ENCODE measurements at places on chromosomes 6 and 20. TPM values are rescaled to one million over a fixed set of nuclear protein-coding genes. Genes with fewer than 3 reads are reported as not detected.
A peak's percentile ranks its signal among the peaks of the same experiment; 100 is the strongest.

Gene WFDC12
- not detected for total RNA-seq

Gene GGTLC1
- not detected for total RNA-seq

Gene BANF2
- not detected for total RNA-seq

GRCh38 chr6:124541573-124541972 is 420.7 kb upstream of the RNF217 start:
- DNase-seq = no peak

DNA sequence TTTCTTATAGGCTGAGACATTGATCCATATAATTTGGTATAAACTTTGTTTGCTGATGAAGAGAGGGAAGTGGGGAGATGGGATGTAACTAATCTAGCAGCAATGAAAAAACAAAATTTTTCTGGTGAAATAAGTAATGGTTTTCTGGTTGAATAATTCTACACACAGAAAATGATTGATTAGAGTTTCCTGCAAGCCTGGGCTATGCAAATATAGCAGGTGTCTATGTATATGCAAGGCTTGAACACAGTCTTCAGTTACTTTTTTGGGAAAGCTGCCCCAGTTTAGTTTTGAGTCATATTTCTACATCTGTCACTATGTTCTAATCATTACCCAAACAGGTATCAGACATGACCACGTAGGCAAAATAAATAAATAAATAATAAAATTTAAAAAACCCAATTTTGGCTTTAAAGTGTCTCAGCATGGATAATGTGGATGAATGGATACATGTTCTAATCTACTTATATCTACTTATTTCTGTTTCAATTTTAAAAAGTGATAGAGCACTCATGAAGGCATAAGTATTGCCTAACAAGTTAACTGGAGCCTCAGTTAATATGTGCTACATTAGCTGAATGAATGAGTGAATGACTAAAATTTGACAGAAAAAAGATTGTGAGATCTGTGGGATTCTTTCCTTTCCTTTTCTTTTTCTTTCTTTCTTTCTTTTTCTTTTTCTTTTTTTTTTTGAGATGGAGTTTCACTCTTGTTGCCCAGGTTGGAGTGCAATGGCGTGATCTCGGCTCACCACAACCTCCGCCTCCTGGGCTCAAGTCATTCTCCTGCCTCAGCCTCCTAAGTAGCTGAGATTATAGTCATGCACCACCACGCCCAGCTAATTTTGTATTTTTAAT is 37.2 kb upstream of the TFB1M start:
- DNase-seq = no peak

DNA sequence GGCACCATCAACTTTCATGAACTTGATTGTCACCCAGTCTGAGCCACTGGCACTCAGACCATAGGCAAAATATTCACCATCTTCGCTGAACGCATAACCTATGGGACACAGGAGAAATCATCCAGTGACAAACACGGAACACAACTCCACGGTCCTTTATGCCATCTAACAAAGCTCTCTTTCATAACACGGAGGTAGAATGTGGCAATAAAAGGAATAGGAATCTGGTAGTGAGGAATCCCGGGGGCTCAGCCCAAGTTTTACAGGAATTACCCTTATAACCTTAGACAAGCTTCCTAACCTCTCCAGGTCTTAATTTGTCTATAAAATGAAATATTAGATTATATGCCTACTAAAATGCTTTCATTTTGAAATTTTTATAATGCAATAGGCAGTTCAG is 29.4 kb downstream of the PREP start:
- no peak for DNase-seq

GRCh38 chr6:15475872-15476271 is 187.0 kb downstream of the DTNBP1 start:
- DNase-seq = peak; percentile 60

DNA sequence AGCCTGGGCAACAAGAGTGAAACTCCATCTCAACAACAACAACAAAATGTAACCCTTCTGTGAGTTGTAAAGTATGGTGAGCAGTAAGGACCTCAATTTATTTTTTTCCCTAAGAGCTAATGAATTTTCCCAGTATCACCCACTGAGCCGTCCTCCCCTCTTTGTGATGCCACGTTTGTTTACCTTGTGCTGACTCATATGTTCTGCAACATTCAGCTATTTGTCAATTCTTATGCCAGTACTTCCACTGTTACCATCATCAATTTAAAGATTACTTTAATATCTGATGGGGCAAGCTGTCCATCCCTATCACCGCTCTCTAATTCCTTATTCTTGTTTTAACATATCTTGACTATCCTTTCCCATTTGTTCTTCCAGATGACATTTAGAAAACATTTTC is 37.5 kb downstream of the MAK start:
- DNase-seq = no peak

DNA sequence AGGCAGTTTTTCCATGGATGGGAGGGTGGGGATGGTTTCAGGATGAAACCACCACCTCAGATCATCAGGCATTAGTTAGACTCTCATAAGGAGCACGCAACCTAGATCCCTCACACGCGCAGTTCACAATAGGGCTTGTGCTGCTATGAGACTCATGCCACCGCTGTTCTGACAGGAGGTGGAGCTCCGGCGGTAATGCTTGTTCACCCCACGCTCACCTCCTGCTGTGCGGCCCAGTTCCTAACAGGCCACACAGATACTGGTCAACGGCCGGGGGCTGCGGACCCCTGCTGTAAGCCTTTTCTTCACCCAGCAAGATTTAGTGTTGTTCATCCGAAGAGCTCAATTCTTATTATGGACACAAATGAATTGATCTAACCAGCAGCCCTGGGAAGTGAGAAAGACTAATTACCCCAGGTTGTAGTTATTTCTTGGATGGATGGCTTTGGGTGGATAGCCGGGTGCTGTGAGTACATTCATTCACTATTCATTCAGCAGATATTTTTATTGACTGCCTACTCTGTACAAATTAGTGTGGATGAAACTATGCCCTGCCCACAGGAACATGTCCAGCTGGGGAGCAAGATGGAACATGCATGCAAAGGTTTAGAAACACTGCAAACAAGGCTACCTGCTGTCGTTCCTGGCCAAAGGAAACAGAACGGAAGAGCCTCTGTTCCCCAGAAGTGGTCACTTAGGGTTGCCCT is 57.2 kb downstream of the RIOK1 start:
- no peak for DNase-seq

DNA sequence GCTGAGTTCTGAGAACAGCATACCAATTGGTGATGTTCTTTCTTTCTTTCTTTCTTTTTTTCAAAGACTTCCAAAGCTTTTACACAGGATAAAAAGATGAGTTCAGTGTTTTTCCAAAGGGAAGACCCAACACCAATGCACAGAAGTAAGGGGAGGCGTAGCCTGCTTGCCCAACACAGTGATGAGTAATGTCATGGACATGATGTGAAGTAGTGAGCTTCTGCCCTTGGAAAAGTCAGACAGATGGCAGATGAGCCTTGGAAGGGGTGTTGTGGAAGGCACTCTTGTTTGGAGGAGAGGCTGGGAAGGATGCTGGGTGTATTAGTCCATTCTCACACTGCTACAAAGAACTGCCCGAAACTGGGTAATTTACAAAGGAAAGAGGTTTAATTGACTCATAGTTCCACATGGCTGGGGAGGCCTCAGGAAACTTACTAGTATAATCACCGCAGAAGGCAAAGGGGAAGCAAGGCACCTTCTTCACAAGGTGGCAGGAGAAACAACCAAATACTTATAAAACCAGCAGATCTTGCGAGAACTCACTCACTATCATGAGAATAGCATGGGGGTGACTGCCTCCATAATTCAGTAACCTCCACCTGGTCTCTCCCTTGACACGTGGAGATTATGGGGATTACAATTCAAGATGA is 12.6 kb downstream of the LRP11 start:
- no peak for DNase-seq

- DNase-seq = no peak
These were observed 23.9 kb downstream of the RAET1L start for GRCh38 chr6:150001295-150002008.

- no peak for DNase-seq
These were observed 1.5 kb upstream of the TNNC2 start for GRCh38 chr20:45828589-45828988.

DNA sequence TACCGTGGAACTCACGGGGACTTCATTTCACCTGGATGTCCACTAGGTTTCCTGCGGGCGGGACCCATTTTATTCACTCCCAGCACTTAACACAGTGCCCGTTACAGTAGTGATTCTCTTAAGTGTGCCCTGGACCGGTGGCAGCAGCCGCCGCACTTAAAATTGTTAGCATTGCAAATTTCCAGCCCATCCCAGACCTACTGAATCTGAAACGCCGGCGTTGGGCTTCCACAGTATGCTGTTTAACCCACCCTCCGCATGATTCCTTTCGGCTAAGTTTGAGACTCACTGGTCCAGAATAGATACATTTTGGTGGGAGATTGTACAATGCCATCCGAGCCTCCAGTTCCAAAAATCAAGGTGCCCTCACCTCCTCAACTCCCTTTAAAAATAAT is 967 bp downstream of the SMPDL3A start:
- DNase-seq = peak; percentile 49

Measured in A673 (cell line).